ENCODE measurements at places on chromosomes 7 and 10.

DNA sequence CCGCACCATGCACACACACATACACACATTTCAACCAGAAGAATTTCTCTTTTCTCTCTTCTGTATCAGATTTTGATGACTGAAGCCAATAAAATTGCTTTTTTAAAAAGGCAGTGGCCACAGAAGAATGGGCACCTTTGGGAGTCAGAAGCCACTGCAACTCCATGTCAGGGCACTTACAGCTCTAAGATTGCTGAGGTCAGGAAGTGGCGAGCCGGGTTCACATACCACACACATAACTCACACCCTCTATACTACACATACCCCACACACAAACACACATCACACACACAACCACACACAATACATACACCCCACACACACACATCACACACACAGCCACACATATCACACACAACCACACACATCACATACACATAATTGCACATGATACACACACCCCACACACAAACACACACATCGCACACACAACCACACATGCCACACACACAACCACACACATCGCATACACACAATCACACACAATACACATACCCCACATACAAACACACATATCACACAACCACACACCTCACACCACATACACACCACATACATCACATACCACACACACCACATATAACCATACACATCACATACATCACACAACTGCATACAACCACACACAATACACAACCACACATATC, 31.2 kb downstream of the GPRIN2 start:
- DNase-seq: peak; percentile 85

GRCh38 chr10:99172128-99172738, 63.4 kb downstream of the HPSE2 start:
- DNase-seq: peak; percentile 30

DNA sequence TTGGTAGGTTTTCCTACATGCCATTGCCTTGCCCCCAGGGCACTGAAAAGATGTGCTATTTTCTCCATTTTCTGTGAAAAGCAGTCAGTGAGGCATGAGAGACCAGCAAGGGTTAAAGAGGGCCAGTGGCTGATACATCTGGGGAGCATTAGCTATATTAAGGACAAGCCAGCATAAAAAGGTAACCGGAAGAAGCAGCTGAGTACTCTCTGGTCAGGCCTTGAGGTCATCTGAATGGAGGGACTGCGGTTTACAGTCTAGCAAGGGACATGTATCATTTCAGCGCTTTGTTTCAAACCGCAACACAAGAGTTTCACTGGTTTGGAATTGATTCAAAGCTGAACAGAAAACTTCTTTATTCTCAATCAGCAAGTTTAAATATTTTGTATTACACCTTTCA, 120.4 kb downstream of the EPDR1 start:
- DNase-seq: no peak

DNA sequence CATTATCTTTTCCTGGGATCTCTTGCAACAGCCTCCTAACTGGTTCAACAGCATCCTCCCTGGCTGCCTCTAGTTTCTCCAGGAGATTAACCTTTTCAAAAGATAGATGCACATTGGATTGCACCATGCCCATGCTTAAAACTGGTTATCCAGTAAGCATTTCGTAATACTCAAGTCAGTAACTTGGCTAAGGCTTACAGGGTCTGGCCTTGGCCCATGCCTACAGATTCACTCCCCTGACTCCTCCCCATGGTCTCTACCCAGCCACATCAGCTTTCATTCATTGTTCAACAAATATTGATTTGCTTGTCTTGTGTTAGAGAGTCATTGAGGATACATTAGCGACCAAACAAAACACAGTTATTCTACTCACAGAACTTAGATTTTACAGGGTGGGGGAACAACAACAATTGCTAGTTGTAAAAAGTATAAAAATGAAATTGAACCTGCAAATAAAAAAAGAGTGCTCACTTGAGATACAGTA, 1.8 kb upstream of the KIF20B start:
- no peak for DNase-seq

GRCh38 chr7:150376560-150376959, 2.6 kb upstream of the ZNF775 start:
- DNase-seq: no peak

DNA sequence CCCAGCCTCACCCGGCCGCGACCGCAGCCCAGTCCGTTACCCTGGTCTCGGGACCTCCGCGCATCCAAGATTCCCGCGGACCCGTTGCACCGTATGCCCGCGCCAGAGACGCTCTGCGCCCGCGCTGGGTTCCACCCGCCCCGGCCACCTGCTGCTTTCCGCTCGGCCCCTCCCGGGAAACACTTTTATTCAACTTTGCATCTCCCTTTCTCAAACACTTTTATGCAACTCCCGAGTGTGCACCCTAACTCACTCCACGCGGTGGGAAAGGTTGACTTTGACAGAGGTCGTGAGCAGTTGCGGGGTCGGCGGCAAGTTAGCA, at the start of gene ODAD2:
TSS of gene ODAD2 (minus strand) at position 126 of the 322 bp plus-strand sequence. CDS start 3,937 bp downstream, outside the sequence.
- no peak for DNase-seq

DNA sequence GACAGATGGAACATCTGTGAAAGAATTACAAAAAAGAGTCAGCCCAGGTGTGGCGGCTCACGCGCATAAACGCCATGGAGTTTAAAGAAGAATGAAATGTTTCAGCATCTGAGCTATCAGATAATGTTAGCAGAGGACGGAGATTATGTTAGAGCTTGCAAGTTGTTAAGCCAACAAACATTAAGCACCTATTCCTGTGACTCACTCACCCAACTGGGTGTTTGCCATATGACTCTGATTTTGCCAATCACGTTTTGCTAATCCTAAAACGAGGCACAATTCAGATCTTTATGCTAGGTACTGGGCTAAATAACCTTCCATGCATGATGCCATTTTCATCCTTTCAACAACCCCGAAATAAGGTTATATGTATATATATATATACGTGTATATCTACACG, 29.0 kb upstream of the CCNY start:
- DNase-seq: peak; percentile 43

DNA sequence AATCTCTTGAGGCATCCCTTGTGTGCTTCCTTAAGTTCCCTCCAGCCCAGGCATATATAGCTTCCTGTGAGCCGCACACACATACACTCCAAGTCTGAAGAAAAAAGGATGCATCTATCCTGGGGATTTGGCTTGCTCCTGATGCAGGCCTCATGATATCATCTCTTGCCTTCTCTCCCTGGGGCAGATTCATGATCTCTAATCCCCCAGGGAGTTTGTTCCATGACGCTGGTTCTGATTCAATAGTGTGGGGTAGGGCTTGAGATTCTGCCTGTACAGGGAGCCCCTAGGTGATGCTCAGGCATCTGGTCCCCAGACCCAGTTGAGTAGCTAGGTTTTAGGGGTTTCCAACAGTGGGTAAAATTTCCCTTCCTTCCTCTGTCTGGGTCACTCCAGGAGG, 1.5 kb downstream of the PON1 start:
- DNase-seq: peak; percentile 38

All from cardiac fibroblast (primary cell).